ENCODE measurements at places on chromosomes 2 and 18.

DNA sequence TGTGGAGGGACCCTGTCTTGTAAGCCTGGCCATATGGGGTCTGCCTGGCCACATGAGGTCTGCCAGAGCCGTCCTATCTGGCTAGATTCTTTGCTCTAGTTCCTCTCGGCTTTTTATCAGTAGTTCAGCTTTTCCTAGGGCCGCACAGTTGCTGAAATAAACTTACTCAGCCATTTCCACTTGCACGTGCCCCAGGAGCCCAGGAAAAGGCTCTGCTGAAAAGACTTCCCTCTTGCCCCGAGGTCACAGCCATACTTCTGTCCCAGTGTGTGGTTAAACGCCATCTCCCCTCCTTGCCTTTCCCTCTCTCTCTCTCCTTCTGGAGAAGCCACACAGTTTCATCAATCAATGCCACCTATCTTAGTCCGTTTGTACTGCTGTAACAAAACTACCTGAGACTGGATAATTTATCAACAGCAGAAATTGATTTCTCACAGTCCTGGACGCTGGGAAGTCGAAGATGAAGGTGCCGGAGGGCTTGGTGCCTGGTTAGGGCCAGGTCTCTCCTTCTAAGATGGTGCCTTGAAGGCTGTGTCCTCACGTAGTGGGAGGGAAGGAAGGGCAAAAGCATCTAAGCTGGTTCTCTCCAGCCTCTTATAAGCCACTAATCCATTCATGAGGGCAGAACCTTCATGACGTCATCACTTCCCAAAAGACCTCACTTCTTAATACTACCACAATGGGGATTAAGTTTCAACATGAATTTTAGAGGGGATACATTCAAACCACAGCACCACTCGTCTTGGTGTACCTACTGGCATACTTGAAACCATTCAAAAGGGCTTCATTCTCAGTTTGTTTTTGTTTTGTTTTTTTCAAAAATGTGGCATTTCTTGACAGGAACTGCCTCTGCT is 11.2 kb upstream of the GALM start:
- peak; percentile 65 for DNase-seq

GRCh38 chr2:118562144-118562543 is 285.3 kb downstream of the EN1 start:
- no peak for DNase-seq

DNA sequence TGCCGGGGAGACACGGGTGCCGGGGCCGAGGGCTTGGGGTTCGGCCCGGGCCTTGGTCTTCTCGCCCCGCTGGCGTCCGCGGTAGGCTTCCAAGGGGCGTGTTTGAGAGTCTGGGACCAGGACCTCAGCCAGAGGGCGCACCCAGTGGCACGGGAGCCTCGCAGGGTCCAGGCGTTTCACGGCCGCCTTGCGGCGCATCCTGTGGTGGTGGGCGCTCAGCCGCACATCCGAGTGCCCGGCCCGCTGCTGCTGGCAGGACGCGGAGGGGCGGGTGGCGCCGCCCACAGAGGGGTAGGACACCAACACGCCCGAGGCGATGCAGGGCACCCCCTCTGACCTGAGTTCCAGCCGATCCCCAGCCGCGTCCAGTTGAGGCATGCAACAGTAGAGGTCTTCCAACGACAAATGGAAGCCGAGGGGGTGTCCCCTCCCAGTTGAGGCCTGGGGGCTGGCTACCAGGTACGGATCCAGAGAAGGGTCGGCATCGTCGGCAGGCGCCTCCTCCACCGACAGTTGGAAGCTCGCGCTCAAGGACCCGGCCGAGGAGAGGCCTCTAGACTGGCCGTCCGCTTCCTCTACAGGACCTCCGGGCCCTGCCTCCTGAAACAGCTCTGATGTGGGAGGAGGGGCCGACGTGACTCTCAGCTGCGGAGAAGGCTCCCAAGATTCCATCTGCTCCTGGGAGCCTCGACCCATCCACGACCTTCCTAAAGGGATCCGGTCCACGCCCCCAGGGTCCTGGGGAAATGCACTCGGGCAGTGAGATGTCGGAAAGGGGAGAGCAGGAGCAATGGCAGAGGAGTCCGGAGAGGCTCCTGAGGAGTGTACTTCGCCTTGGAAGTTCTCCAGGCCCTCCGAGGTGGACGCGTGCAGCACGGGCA is 6.3 kb downstream of the C2orf81 start:
- no peak for DNase-seq

- no peak for DNase-seq
Observed at GRCh38 chr18:78180741-78181140, 798.9 kb upstream of the SALL3 start.

GRCh38 chr2:29349316-29350030 is 234.3 kb downstream of the CLIP4 start:
- no peak for DNase-seq
